ENCODE measurements at places on chromosomes 6 and 20.

GRCh38 chr6:33312361-33313104, 1.3 kb downstream of the TAPBP start:
- DNase-seq, result no peak

GRCh38 chr20:58871533-58872102, 19.1 kb downstream of the GNAS start:
- DNase-seq, result no peak

DNA sequence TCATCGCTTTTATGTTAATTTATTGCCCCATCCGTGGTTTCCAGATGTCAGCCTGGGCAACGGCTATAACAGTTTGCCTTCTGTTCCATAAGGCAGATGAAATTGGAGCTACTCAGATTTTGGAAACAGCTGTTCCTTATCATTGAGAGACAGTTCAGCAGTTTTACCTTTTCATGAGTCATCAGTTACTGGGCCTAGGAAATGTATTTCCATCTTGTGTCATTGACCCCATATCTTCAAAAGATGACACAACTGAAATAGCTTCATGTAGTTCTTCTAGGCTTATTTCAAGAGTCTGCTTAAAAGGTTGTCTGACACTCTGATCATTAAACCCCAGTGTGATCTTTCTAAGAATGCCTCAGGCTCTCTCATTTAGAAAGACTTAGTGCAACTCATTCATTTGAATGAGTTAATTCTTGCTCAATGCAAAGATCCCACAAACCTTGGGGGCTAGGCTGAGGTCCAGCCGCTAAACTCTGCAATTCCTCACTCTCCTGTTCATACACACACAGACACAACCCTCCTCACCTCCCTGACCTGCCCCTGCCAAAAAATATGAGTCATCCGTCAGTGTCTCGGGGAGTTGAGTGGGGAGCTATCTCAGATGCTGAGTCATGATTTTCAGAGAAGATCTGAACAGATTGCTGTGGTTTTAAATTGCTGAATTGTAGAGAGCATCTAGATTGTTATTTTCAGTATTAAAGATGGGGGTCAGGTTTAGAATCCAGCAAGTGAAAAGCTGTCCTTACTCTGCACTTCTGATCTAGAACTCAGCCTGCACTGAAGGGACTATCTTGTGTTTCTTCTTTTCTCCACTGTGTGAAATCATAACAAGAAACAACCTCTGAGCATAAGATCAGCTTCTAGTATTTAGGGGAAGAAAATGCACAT, 61.8 kb downstream of the RPP40 start:
- DNase-seq, result no peak

- no peak for DNase-seq
Measured at GRCh38 chr6:166305562-166306117, 2.6 kb downstream of the PRR18 start.

GRCh38 chr20:32110727-32111126, 1.2 kb downstream of the TM9SF4 start:
- DNase-seq, result no peak

DNA sequence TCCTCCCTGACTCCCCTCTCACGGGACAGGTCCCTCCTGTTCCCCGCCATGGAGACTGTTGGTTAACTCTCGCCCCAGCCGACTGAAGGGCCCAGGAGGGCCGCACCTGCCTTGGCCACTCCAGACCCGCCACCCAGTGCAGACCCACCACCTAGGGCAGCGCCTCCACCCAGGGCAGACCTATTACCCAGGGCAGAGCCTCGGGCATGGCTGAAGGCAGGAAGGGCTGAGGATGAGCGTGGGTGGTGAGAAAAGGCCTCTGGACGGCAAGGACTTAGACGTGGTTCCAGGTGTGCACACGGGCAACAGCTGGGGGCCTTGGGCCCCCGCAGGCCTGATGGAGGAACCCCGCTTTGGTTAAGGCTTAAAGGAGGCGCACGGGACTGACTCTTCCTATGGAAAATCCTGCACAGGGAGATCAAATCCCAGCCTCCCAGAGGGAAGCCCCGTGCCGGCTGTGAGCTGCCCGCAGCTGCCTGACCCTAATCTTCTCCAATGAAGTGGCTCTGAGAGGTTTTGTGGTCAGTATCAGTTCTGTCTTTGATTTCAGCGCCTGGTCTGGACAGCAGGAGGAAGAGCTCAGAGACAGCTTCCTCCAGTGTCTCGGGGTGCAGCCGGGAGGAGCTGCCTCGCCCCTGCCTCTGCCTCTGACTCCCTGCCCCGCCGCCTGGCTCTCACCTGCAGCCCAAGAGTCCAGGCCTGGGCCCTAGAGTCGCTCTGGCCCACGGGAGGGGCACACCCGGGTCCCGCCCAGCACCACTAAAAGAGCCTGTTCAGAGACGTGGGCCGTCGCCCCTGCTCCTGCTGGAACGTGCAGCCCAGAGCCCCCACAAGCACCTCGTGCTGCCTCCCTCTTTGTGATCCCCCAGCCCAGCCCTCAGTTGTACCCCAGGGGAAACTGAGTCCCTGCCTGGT, 12.1 kb upstream of the CHRNA4 start:
- no peak for DNase-seq

DNA sequence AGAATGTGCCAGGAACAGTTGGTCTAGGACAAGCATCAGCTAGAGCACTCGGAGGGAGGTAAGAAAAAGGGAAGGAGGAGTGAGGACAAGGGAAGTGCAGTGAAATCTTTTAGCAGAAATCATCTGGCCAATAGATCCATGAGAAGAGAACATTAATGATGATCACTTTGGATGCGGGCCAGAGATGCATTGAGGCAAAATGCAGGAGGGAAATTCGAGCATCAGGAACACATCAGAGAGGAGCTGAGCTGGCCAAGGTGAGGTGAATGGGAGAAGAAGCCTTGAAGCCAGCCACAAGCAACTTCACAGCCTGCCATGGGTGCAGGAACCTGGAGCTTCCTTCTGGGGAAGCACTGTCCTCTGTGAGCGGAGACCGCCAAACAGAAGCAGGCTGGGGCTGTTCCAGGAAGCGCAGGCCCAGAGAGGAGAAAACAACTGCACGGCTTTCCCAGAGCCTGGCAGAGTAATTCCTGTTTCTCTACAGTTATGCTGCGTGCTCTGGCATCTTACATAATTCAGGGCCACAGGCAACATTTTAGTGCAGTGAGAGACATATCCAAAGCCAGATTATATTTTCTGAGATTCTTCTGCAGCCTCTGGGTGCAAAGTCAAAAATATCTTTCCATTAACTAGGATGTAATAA, 143.8 kb downstream of the F13A1 start:
- DNase-seq, result no peak
